ENCODE measurements at places on chromosomes 6 and 20.
A peak's percentile ranks its signal among the peaks of the same experiment; 100 is the strongest.

GRCh38 chr20:41424011-41424410 is 57.4 kb upstream of the EMILIN3 start:
- no peak for DNase-seq

- no peak for DNase-seq
Measured at GRCh38 chr20:38225900-38226263, 34.7 kb downstream of the KIAA1755 start.

- DNase-seq = no peak
Measured at GRCh38 chr6:3523966-3524365, 67.1 kb upstream of the SLC22A23 start.

- no peak for DNase-seq
Measured at GRCh38 chr6:147053311-147053921, 150.8 kb upstream of the STXBP5 start.

- no peak for DNase-seq
Measured at GRCh38 chr6:27478141-27478705, 5.3 kb upstream of the ZNF184 start.

DNA sequence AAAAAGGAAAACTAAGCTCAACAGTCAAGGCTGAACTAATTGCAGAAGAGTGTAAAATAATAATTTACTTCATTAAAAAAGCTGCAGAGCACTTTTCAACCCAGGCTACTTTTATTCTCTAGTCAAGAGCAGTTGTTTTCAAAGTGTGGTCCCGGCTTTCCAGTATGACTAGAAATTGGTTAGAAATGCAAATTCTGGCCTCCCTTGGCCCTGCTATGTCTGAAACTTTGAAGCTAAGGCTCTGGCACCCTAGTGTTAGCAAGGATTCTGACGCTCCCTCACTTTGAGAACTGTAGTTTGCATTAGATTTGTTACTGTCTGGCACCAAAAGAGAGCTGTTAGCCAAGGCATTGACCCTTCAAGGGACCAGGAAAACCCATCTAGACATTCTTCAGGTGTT is 9.5 kb upstream of the NXT1 start:
- no peak for DNase-seq

- DNase-seq = no peak
Measured at GRCh38 chr6:105484238-105485161, 81.6 kb upstream of the PREP start.

- no peak for DNase-seq
Measured at GRCh38 chr20:914727-915498, 1.2 kb downstream of the ANGPT4 start.

- DNase-seq = no peak
Measured at GRCh38 chr6:79425589-79426311, 111.5 kb downstream of the LCA5 start.

GRCh38 chr6:135796643-135797305 is 54.7 kb upstream of the PDE7B start:
- no peak for DNase-seq

- DNase-seq = no peak
Measured at GRCh38 chr6:7451326-7451725, 61.7 kb downstream of the RIOK1 start.

DNA sequence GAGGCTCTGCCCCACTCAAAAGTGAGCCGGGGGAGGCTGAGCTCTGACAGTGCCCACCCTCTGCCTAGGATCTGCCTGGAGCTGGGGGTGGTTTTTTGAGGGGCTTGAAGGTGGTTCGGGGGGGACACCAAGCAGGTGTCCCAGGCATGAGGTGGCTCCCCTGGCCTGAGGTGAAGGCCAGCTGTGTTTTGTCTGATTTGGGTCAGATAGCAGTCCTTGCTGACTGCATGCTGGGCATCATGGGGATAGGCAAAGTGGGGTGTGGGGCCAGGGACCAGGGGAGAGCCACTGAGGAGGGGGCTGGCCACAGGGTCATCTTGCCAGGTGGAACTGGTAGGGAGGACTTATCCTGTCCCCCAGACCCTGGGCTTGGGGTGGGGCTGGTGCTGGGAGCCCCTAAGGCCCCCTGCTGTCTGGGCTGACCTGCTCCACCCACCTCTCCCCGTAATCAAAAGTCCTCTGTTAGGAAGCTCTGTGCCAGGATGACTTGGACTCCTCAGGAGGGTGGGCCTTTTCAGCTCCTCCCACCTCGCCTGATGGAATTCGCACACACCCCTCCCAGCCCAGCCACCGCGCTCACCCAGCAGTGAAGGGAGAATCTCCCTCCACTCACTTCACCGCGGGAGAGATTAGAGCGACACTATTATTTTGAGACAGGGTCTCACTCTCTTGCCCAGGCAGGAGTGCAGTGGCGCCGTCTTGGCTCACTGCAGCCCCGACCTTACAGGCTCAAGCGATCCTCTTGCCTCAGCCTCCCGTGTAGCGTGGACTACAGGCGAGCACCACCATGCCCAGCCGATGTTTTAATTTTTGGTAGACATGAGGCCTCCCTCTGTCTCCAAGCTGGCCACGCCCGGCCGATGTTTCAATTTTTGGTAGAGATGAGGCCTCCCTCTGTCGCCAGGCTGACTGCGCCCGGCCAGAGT is 1.5 kb upstream of the COL9A3 start:
- no peak for DNase-seq

DNA sequence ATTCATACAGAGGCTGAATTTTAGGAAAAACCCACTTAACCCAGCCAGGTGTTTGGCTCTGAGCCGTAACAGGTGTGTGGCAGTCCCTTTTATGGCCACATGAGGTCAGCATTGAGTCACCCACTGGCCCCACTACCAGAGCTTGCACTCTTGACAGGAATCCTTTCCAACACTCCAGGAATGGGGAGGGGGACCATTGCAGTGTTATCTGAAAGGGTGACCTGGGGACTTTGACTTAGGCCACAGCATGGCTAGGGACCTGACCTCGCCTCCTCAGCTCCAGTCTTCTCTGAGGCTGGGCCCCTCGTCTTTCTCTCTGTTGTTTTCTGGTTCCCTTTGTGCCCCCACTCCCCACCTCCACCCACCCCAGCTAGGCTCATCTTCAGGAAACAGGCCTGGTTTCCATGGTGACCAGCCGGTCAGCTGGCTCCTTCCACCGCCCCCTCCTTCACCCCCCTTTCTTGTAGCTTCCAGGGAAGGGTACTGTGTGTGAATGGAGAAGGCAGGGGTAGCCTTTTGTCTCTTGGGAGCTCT is 2.1 kb upstream of the TMEM151B start:
- peak; percentile 61 for DNase-seq

- DNase-seq = no peak
Measured at GRCh38 chr20:25346349-25346748, 44.3 kb downstream of the ABHD12 start.

- DNase-seq = no peak
Measured at GRCh38 chr6:75431379-75431778, 62.2 kb downstream of the FILIP1 start.

DNA sequence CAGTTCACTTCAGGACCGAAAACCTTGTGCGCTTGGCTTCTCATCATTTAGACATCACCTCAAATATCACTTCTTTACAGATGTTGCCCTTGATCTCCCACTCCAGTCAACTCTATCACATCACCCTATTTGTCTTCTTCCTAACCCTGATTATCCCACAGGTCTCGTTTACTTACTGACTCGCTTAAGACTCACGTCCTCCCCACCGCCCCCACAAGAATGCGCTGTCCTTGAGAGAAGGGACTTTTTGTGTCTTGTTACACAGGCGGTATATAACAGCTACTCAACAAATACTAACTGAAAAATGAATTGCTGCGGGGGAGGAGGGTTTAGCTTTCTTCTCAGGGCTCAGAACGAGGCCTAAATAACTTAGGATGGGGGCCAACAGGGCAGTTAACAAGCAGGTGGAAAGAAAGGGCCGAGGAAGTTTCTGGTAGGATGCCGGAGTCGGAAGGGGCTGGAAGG is 527 bp downstream of the TOMM34 start:
- peak; percentile 78 for DNase-seq

Data from stimulated activated CD4-positive, alpha-beta T cell treated with anti-CD3 and anti-CD28 coated beads, Interleukin-4, amount 100 ng/mL, for 1 hour (primary cell).